ENCODE measurements at places on chromosomes 1 and 21. TPM values are rescaled to one million over a fixed set of nuclear protein-coding genes. Genes with fewer than 3 reads are reported as not detected.

DNA sequence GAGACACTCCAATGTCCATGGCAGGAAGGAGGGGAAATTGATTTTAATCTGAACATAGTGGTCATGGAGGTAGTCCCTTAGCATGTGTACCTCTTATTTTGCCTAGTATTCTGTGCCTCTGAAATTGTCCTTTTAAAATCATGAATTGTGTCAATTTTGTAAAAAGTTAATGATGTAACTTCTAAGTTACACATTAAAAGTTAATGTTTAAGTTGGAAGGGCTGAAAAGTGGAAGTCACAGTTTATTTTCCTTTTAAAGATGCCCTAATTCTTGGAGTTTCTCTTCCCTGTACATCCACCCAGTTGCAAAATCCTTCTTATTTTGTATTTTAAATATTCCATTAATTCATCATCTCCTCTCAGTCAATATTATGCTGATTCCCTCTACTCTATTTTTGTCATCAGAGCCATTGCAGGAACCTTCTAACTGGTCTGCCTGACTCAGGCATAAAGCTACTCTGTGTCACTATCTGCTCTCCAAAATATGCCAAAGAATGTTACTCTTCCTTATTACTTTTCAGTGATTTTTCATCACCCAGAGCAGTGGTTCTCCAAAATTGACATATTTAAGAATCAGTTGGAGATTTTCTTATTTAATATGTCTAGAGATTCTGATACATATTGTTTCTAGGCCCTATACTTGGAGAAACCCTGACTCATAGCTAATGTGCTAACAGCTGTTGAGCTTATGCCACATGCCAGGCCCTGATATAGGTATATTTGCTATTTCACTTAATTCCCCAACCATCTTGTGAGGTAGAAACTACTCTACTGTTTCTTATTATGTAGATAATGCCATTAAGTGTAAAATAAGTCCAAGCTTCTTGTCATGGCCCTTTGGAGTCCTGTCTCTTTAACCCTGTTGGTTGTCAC, 5.1 kb downstream of the HOOK1 start:
- no peak for DNase-seq

- no peak for DNase-seq
These were observed 76.4 kb downstream of the GLUL start for GRCh38 chr1:182315167-182315556.

Gene VCAM1
- total RNA-seq = 9.2 TPM

DNA sequence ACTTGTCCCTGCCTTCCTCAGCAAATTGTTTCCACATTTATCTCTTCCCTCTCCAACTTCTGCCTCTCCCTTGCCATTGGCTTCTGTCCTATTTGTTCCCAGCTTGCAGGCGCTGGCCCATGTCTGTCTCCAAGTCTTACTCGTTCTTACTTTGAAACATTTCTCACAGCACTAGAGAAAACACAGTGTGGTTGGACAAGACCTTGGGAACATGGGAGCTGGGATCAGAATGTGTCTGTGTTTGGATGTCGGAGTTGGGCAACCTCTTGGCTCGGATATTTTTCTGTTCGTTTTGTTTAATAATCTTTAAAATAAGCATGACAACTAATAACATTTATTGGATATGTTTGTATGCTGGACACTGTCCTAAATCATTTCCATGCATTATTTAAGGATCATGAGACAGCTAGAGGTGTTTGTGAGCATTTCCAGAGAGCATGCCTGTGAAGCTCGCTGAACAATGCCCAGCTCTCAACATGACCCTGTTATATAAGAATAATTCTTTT, 5.9 kb upstream of the BRWD1 start:
- no peak for DNase-seq

Gene FAM3B
- not detected for total RNA-seq

Gene MROH9
- not detected for total RNA-seq

GRCh38 chr1:223350361-223350908, 13.5 kb downstream of the SUSD4 start:
- no peak for DNase-seq

GRCh38 chr1:36086529-36087232, 2.0 kb upstream of the ADPRS start:
- DNase-seq = no peak

DNA sequence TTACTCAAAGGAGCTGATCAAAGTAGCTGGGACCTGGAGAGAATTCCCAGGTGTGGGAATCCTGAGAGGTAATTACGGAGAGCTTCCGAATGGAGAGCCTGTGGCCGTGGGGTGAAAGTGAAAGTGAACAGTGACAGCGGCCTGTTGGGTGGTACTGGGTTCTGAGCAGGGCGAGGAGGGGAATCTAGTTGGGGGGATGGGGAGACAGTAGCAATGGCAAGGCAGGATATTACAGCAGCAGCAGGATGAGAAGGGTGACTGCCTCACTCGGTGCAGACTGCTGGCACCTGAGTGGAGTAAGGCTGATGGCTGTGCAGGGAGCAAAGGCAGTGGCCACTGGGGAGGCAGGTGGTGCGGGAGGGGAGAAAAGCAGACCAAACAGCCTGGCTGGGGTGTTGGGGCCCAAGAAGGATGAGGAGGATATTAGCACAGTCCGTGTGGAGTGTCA, 70.3 kb upstream of the PRDX6 start:
- no peak for DNase-seq

GRCh38 chr1:221670081-221670480, 71.8 kb downstream of the DUSP10 start:
- DNase-seq = no peak

Gene TRIM17
- total RNA-seq = 2.6 TPM

Data from activated CD8-positive, alpha-beta memory T cell treated with anti-CD3 and anti-CD28 coated beads, Interleukin-2, amount 10 ng/mL, durations not matched to agents 7 days and 5 days (primary cell).